ENCODE measurements at places on chromosomes 4 and X. TPM values are rescaled to one million over a fixed set of nuclear protein-coding genes. Genes with fewer than 3 reads are reported as not detected.

DNA sequence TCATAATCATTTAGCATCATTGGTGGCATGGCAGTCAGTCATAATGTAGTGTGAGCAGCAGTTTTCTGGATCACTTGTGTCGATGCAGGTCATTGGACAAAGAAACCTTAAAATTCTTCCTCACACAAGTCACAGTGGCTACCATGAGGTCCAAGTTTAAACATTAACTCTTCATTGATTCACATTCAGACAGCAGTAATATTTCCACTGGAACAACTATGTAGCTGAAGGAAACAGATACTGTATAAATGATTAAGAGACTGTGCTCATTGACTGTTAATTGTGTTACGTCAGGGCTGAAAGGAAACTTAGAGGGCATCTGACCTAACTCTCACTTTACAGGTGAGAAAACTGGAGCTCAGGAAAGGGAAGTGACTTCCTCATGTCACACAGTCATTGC is 261.8 kb downstream of the KLHL13 start:
- DNase-seq, result no peak
- no peaks in the 10 kb centered on the region for H3K36me3 ChIP-seq
- no peaks in the 10 kb centered on the region for H3K27me3 ChIP-seq
- no peaks in the 10 kb centered on the region for H3K4me1 ChIP-seq
- H3K27ac ChIP-seq, result no peak overlapping the region
- no peak overlapping the region for H3K4me3 ChIP-seq

DNA sequence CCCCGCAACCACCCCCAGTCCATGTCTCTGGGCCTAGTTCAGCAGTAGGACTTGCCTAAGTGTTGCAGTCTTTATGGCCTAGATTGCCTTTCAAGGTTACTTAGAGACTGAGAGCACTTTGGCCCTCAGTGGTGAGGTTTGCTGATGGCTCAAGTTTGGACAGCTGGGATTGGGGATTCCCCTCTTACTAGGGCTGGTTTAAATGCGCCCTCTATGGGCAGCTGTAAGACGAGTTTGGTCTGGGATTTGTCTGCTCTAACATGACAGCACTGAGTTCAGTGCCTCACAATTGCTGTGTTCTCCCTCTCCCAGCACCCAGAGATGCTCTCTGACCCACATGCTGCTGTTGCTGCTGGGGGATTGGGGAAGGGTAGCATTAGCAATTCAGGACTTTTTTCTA is 23.1 kb downstream of the DACH2 start:
- H3K4me3 ChIP-seq, result no peak overlapping the region
- H3K36me3 ChIP-seq, result no peaks in the 10 kb centered on the region
- no peak for DNase-seq
- no peaks in the 10 kb centered on the region for H3K4me1 ChIP-seq
- no peaks in the 10 kb centered on the region for H3K27me3 ChIP-seq

The SAGE1 gene
- not detected for total RNA-seq

The ENOX2 gene
- total RNA-seq, result 7.5 TPM

DNA sequence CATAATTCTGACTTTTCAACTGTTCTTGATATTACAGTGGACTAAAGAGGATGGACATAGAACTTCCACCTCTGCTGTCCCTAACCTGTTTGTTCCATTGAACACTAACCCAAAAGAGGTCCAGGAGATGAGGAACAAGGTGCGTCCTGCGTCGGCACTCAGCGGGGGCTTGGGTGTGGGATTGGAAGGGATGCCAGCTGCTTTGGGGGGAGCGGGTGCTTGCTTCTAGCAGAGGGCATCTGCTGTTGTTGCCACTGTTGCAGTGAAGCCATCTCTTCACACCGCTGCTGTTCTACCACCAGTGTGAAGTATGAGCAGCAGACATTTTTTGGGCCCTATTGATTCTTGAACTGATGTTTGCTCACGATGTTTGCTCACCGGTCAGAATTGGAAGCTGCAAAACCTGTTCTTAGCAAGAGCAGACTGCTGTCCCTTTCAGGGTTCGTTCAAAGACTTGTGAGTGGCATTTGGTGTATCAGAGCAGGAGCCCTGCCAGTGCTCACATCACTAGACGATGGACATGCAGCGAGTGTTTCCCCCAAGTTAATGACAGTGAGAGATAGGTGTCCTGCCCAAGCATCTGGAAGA is 55.4 kb downstream of the NOP14 start:
- no peak overlapping the region for H3K27ac ChIP-seq
- H3K27me3 ChIP-seq, result no peaks in the 10 kb centered on the region
- no peak for DNase-seq
- H3K36me3 ChIP-seq, result no peaks in the 10 kb centered on the region

DNA sequence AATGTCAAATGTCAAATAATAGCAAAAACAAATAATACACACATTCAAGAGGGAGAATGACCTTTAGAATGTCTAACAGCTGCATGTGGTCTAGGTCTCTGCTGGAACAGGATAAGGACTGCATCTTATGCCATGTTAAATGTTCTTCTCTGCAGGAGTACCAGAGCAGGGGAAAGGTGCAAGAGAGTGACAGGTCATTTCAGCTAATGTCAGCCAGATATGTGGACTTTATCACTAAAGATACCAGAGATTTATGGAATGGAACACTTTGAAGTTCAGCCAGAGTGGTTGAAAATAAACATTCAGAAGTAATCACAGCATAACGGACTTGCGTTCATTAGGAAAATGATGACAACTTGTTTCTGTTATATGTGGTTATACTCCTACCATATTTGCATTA is 24.3 kb downstream of the GRID2 start:
- no peaks in the 10 kb centered on the region for H3K4me1 ChIP-seq
- H3K27ac ChIP-seq, result no peak overlapping the region
- H3K27me3 ChIP-seq, result no peaks in the 10 kb centered on the region
- no peak for DNase-seq

GRCh38 chrX:101677028-101677427 is 17.4 kb upstream of the ARMCX2 start:
- no peak for DNase-seq
- no peaks in the 10 kb centered on the region for H3K4me1 ChIP-seq
- no peak overlapping the region for H3K27ac ChIP-seq
- H3K36me3 ChIP-seq, result no peaks in the 10 kb centered on the region
- no peaks in the 10 kb centered on the region for H3K27me3 ChIP-seq

The TMA16 gene
- total RNA-seq, result 26.2 TPM

GRCh38 chrX:72052415-72053090 is 79.2 kb downstream of the RTL5 start:
- no peak overlapping the region for H3K4me3 ChIP-seq
- H3K4me1 ChIP-seq, result peaks cover 29% of the 10 kb centered on the region
- H3K36me3 ChIP-seq, result no peaks in the 10 kb centered on the region
- H3K27me3 ChIP-seq, result no peaks in the 10 kb centered on the region

- no peaks in the 10 kb centered on the region for H3K36me3 ChIP-seq
- no peaks in the 10 kb centered on the region for H3K27me3 ChIP-seq
- H3K27ac ChIP-seq, result no peak overlapping the region
Observed at GRCh38 chr4:86556791-86557415, 37.2 kb upstream of the PTPN13 start.

GRCh38 chr4:66956426-66956825 is 588.9 kb downstream of the CENPC start:
- no peak overlapping the region for H3K27ac ChIP-seq
- no peaks in the 10 kb centered on the region for H3K4me1 ChIP-seq
- no peak for DNase-seq
- H3K4me3 ChIP-seq, result no peak overlapping the region
- H3K27me3 ChIP-seq, result no peaks in the 10 kb centered on the region
- no peaks in the 10 kb centered on the region for H3K36me3 ChIP-seq

DNA sequence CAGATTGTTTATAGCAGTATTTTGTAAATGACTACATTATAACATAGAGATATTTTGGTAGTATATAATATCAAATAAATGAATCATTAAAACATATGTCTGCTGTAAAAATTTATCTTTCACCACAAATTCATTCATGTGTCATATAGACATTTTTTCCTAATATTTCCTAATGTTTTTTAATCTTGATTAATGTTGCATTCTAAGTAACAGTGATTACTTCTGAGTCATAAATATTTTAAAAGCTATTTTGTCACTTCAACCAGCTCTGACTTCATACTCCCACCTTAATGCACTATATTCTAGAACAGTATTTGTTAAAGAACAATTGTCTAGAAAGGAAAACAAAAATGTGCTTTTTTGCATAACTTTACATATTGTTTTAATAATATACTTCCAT is 904.6 kb downstream of the CCSER1 start:
- H3K27ac ChIP-seq, result no peak overlapping the region
- no peaks in the 10 kb centered on the region for H3K36me3 ChIP-seq
- DNase-seq, result no peak
- H3K4me3 ChIP-seq, result no peak overlapping the region
- no peaks in the 10 kb centered on the region for H3K4me1 ChIP-seq

- no peaks in the 10 kb centered on the region for H3K4me1 ChIP-seq
- DNase-seq, result no peak
- no peak overlapping the region for H3K4me3 ChIP-seq
- H3K36me3 ChIP-seq, result no peaks in the 10 kb centered on the region
- H3K27me3 ChIP-seq, result no peaks in the 10 kb centered on the region
Observed at GRCh38 chr4:17763416-17763815, 18.0 kb downstream of the FAM184B start.

GRCh38 chrX:108217876-108218275 is 126.3 kb downstream of the ATG4A start:
- DNase-seq, result no peak
- no peaks in the 10 kb centered on the region for H3K4me1 ChIP-seq
- no peaks in the 10 kb centered on the region for H3K36me3 ChIP-seq
- no peaks in the 10 kb centered on the region for H3K27me3 ChIP-seq
- H3K4me3 ChIP-seq, result no peak overlapping the region

GRCh38 chrX:80388206-80388605 is 32.0 kb upstream of the TENT5D start:
- no peaks in the 10 kb centered on the region for H3K27me3 ChIP-seq
- H3K4me1 ChIP-seq, result no peaks in the 10 kb centered on the region
- H3K27ac ChIP-seq, result no peak overlapping the region
- no peak for DNase-seq

DNA sequence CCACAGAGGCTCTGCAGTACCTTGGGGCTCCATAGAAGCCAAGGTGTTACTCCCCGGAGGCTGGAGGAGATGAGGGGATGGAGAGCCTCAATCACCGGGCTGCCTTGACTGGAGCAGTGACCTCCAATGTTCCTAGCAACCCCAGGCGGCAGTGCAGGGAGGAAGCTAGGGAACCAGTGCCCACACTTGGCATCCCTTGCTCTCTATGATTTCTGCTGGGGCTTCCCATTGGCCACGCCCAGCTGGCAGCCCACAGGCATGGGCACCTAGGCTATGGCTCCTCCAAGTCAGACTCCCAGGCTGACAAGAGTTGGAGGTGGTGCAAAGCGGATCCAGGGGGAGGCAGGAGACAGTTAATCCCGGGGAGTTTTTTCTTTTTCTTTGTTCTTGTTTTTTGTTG is 229.7 kb downstream of the EVC2 start:
- no peak overlapping the region for H3K27ac ChIP-seq
- no peaks in the 10 kb centered on the region for H3K4me1 ChIP-seq
- no peaks in the 10 kb centered on the region for H3K27me3 ChIP-seq
- H3K4me3 ChIP-seq, result no peak overlapping the region
- no peaks in the 10 kb centered on the region for H3K36me3 ChIP-seq

DNA sequence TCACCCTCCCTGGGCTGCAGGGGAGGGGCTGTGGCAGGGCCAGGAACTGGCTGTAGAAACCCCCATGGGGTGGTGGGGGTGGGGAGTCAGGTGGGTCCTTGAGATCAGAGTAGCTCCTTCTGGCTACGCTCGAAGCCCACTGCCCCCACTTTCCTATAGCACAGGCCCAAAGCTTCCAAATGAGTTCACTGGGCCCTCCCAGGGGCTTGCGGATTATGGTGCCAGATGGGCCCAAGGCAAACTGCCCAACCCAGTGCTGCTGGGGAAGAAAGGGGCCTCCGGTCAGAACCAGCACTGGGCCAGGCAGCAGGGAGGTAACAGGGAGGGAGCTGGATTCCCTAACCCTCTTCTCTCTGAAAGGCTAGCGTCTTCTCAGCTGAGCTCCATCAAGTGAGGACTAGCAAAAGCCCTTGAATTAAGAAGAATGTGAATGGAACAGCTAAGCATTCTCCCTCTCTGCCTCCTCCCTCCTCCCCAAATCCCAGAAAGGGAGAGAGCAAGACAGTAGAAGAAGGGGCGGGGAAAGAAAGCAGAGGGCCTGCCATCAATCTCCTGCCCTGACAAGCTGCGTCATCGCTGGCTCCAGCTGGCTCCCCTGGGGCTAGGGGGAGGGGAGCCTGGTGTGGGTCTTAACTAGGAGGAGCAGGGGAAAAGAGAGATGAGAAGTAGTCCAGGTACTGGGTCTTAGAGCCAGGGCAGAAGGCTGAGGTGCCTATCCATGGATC is 34.7 kb downstream of the FRMPD3 start:
- H3K4me1 ChIP-seq, result no peaks in the 10 kb centered on the region
- no peaks in the 10 kb centered on the region for H3K27me3 ChIP-seq
- H3K27ac ChIP-seq, result no peak overlapping the region
- no peak overlapping the region for H3K4me3 ChIP-seq
- no peaks in the 10 kb centered on the region for H3K36me3 ChIP-seq

GRCh38 chr4:82223715-82224114 is 150.1 kb downstream of the HNRNPD start:
- H3K27ac ChIP-seq, result no peak overlapping the region
- H3K27me3 ChIP-seq, result no peaks in the 10 kb centered on the region
- no peaks in the 10 kb centered on the region for H3K4me1 ChIP-seq
- H3K4me3 ChIP-seq, result no peak overlapping the region
- DNase-seq, result no peak
- no peaks in the 10 kb centered on the region for H3K36me3 ChIP-seq

- no peaks in the 10 kb centered on the region for H3K36me3 ChIP-seq
- H3K4me1 ChIP-seq, result no peaks in the 10 kb centered on the region
Observed at GRCh38 chr4:155408796-155409195, 32.0 kb upstream of the MAP9 start.

GRCh38 chrX:8811611-8812010 is 10.4 kb upstream of the FAM9A start:
- H3K4me1 ChIP-seq, result no peaks in the 10 kb centered on the region
- H3K27me3 ChIP-seq, result no peaks in the 10 kb centered on the region
- H3K36me3 ChIP-seq, result no peaks in the 10 kb centered on the region

The PNCK gene
- not detected for total RNA-seq

- no peak overlapping the region for H3K4me3 ChIP-seq
- DNase-seq, result no peak
- no peaks in the 10 kb centered on the region for H3K4me1 ChIP-seq
- no peaks in the 10 kb centered on the region for H3K36me3 ChIP-seq
Observed at GRCh38 chr4:89640620-89641366, 196.2 kb downstream of the SNCA start.

GRCh38 chrX:105263801-105264200 is 43.3 kb upstream of the TEX13A start:
- DNase-seq, result no peak
- no peaks in the 10 kb centered on the region for H3K36me3 ChIP-seq
- no peak overlapping the region for H3K27ac ChIP-seq

DNA sequence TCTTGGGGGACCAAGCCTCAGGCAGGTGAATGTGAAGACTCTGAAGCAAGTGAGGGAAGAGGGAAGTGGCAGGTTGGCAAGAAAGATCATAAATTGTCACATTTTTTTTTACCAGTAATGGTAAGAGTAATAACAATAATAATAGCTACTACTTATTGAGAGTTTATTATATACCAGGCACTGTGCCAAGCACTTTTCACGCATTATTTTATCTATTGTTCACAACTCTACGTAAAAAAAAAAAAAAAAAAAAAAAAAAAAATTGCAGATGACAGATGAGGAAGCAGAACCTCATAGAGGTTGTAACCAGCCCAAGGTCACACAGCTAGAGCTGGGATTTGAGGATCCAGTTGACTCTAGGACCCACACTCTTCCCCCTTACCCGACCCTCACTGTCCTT is 40.9 kb downstream of the TSC22D3 start:
- no peaks in the 10 kb centered on the region for H3K27me3 ChIP-seq
- H3K4me3 ChIP-seq, result no peak overlapping the region
- no peak for DNase-seq
- no peak overlapping the region for H3K27ac ChIP-seq
- peaks cover 21% of the 10 kb centered on the region for H3K4me1 ChIP-seq

The BST1 gene
- total RNA-seq, result 14.2 TPM

- no peak overlapping the region for H3K4me3 ChIP-seq
- peak; percentile 55 for DNase-seq
- peak overlapping the region; percentile 50 for H3K27ac ChIP-seq
- no peaks in the 10 kb centered on the region for H3K36me3 ChIP-seq
Observed at GRCh38 chr4:98510757-98511517, 147.5 kb downstream of the TSPAN5 start.

The SMIM31 gene
- total RNA-seq, result not detected
